Karpas-422 (cell line): ENCODE measurements at places on chromosomes 13 and 19. TPM values are rescaled to one million over a fixed set of nuclear protein-coding genes. Genes with fewer than 3 reads are reported as not detected.

Gene SIGLEC12
- total RNA-seq = not detected in 2 replicates

Gene EDNRB
- not detected in 2 replicates for total RNA-seq

Gene EFNB2
- 0.07 TPM in 1 of 2 replicates, not detected in the other for total RNA-seq

DNA sequence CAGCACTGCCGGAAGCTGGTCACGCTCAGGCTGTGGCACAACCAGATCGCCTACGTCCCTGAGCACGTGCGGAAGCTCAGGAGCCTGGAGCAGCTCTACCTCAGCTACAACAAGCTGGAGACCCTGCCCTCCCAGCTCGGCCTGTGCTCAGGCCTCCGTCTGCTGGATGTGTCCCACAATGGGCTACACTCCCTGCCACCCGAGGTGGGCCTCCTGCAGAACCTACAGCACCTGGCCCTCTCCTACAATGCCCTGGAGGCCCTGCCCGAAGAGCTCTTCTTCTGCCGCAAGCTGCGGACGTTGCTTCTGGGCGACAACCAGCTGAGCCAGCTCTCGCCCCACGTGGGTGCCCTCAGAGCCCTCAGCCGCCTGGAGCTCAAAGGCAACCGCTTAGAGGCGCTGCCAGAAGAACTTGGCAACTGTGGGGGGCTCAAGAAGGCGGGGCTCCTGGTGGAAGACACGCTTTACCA, 3.2 kb upstream of the MAP2K7 start:
- peaks cover 19% of the 10 kb centered on the region for H3K4me1 ChIP-seq
- H3K36me3 ChIP-seq = no peaks in the 10 kb centered on the region
- H3K27me3 ChIP-seq = no peaks in the 10 kb centered on the region
- DNase-seq = no peak
- no peak overlapping the region for H3K27ac ChIP-seq

DNA sequence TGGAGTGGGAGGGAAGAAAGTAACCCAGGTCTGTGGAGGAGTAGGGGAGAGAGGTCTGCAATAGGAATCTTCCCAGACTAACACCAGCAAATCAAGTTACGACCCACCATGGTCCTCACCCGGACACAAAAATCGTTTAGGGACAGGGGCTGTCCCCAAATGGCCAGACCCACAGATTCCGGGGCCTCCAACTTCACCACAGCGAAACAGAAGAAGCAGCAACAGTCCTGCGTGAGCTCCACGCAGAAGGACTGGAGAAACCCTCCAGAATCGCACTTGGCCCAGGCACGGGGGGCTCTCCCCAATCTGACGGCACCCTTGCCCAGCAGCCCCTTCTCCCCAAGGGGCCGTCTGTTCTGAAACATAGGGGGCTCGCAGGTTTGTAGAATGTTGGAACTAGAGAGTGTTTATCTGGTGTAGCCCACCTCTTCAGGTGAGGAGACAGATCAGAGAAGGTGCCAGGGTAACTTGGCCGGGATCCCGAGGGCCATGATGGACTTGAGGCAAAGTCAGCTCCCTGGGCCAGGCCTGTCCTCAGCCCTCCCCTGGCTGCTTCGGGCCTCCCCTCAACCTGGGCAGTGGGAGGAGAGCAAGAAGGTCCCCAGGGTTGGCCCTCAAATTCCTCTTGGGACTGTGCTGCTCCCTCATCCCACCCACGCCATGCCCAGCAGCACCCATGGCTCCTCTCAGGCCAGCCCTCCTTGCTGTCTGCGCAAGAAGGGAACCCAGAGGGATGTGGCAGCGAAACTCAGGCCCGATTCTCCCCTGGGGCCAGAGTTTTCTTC, 82.5 kb upstream of the GPR183 start:
- 0 out of 2 replicates have a peak, but pooled peaks cover 10% of the 10 kb centered on the region for H3K36me3 ChIP-seq
- no peaks in the 10 kb centered on the region for H3K27me3 ChIP-seq
- no peaks in the 10 kb centered on the region for H3K4me1 ChIP-seq
